Right hindlimb (tissue), 1 donor: ENCODE measurements at places on chromosomes 7 and 10.

GRCh38 chr10:50316174-50316573 is 64.9 kb upstream of the ASAH2 start:
- DNase-seq: peak; percentile 43

DNA sequence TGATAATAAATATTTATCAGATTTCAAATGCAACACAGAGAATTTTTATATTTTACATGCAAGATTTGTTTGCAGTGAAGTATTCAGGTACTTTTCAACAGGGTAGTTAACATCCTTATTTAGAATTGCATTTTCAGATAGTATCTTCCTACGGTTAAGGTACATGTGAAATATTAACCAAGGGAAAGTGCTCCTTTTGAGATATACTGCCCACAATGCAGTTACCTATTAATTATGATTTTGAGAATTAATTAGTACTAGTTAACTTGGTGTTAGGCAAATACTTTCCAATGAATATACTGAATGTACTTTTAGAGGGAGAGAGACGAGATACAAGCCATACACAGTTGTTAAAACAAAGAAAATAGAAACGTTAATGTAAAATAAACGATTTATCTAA is 206.2 kb upstream of the YAE1 start:
- no peak for DNase-seq

DNA sequence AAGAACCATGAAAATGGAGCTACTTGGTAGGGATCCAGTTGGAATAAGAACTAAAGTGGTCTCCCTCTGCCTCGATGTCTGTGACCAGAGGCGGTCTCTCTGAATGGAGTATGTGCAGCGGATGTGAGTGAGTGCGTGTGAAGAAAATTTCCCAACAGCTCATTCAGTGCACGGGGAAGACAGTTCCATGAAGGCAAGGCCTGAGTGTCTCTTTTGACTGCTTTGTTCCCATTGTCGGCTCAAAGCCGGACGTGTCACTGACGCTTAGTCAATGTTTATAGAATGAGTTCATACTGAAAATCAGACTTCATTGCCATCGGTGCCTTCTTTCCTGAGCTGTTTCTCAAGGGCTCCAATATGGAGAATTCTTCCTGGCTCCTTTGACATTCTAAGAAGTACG is 55.3 kb upstream of the GRB10 start:
- no peak for DNase-seq

GRCh38 chr10:49173201-49173772 is 14.9 kb downstream of the TMEM273 start:
- no peak for DNase-seq

DNA sequence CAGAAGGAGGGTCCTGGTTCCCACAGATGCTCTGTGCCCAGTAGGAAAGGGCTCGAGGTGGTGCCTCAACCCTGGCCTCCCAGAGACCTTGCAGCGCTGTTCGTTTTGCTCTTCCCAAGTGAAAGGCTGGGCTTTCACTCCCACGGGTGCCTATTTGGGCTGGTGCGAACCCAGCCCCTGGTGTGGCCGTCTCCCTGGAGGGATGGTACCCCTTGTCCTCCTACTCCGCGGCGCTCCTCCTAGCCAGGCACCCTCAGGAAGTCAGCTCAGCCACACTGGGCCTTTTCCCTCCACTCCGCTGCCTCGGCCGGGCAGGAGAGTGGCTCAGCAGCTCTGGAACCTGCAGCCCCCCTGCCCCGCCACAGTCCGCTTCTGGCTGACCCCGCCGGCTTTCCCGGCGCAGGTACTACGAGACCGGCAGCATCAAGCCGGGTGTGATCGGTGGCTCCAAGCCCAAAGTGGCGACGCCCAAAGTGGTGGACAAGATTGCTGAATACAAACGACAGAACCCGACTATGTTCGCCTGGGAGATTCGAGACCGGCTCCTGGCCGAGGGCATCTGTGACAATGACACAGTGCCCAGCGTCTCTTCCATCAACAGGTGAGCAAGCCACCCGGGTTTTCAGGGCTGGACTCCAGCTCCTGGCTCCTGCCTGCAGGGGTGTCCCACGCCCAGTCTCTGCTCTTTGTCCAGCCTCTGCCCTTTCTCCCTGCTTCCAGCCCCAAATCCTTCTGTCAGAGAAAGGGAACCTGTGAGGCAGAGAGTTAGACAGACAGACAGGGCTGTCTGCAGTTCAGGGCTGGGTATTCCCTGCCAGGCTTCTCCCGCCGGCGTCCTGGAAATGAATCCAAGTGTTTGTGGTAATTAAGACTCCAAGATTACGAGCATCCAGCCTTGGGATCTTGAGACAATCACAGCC is 5.2 kb downstream of the PAX2 start:
- DNase-seq: no peak

- no peak for DNase-seq
These were observed 45.0 kb upstream of the DPYSL4 start for GRCh38 chr10:132141526-132142395.

- peak; percentile 31 for DNase-seq
These were observed 12.1 kb downstream of the GALNTL5 start for GRCh38 chr7:151968357-151968756.

DNA sequence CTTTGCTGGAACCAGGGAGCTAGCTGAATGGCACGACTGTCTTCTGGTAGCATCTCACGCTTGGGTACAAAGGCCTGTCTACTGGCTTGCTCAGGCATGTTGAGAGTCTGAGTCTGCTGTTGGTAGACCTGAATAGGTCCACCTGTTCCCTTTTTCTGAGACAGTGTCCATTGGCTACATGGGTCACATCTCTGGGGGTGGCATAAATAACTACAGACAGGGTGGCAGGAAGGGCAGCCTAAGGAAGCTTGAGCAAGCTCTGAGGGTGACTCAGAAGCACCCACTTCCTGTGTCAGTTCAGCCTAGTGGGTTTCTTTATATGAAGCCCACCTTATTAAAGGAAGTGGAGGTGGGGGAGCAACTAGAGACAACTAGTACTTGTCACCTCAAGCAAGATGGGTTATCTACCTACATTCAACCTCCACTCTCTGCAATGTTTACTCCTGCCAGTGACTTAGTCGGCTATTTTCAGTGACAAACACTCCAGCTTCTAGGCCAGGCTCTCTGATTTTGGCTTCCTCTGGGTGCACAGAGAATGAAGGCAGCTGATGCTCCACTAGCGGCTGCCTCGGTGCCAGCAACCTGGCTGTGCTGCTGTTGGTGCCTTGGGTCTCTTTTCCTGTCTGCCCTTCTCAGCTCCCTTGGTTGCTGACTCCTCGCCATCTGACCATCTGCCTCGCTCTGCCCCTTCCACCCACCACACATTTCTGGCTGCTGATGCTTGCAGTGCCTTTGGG is 5.7 kb upstream of the ZYX start:
- DNase-seq: no peak
